NK-92 treated with Interleukin-12 subunit alpha and Interleukin-12 subunit beta, amount 100 ng/mL, for 24 hours (cell line): ENCODE measurements at places on chromosomes 1 and 21.

DNA sequence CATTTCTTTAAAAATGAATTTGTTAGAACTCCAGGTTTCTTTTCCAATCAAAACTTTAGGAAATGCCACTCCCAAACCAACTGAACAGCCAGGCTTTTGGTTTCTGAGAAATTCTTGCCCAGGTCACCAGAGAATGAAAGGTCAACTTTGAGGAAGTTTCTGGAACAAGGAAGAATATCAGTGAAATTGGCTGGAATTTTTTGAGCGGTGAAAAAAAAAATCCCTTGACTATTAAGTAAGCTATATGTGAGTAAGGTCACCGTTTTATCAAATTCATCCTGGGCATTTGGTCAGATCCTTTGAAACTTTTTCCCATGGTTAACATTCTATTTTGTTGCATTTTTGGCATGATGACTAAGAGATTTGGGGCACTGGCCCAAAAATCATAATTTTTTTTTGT lies 469.3 kb downstream of the LTN1 start:
- DNase-seq: no peak

- DNase-seq: no peak
Measured at GRCh38 chr1:107232426-107232825, 91.6 kb downstream of the NTNG1 start.

GRCh38 chr1:15189692-15190370 lies 36.3 kb downstream of the TMEM51 start:
- DNase-seq: no peak

DNA sequence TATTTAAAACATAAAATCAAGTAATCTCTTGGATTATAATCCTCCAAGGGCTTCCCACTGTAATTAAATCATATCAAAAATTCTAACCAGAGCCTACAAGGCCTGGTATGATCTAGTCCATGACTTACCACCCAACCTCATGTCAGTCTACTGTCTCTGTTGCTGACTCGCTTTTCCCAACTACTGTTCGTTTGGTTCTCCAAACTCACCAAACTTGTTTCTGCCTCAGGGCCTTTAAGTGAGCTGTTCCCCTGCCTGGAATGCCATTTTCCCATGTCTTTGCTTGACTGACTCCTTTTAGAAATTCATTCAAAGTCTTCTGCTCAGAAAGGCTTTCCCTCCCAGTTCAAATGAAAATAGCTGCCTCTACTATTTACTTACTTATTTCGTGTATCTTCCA lies 95.9 kb downstream of the ZC3H11B start:
- no peak for DNase-seq

DNA sequence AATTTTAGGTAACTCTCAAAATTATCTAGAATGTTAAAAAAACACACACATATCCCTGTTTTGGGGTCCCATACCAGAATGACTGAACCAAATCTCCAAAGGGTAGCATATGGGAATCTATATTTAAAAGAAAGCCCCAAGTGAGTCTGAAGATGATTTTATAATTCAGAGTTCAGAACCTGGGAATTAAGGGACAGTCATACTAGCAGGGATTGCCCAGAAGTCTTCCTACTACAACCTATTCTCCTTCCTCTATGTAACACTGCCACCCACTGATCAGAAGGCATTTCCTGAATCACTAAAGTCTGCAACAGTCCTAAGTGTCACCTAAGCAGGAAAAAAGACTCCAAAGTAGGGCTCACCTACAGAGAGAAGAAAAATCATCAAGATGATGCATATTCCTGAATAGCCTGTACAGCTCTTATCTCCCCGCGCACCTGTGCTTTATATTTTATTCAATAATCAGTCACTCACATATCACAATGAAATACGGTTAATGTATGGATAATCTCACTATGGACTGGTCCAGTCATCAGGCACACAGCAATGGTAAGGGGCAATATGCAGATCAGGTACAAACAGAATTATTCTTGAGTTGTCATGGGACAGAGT lies 4.9 kb downstream of the RGS1 start:
- no peak for DNase-seq

GRCh38 chr1:228541725-228542124 lies 54.5 kb downstream of the RNF187 start:
- DNase-seq: no peak

DNA sequence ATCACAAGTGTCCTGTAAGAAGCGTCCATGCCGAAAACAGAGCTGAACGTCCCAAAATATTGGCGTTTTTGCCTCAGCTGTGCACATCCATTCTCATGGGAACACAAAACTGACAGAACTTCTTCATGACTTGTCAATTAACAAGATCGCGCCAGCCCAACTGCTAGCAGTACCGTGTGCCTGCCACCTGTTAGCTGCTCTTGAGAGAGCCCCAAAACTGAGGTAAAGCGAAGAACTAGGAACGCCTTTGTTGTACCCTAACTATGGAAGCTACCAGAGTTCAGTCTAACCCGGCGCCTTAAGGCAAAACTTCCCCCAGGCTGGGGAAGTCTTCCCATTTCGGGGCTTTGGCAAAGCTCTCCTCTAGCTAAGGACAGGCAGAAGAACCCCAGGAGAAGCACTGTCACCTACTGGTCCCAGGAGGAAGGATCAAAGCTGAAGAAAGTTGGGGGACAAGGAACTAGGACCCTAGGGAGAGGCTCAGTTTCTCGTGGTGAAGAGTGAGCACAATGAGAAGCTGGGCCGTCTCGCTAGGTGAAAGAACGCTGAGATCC lies 719 bp downstream of the EYA3 start:
- DNase-seq: peak; percentile 31

DNA sequence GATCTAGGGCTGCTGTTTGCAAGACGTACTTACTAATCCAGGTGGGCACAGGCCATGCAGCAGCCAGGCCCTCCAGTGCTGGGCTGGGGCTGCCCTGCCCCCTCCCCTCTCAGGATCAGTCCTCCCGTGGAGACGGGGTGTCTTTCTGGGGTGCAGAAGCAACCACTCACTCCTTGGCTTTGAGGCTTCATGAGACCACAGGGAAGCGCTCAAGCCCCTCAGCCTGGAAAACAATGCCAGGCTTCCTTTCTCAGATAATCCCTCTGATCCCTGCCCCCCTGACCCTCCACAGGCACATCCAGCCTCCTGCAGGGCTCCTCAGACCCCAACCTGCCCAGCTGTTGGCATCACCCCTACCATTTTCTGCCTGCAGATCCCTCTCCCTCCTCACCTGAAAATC lies 13.9 kb upstream of the C2CD2 start:
- no peak for DNase-seq

- DNase-seq: no peak
Measured at GRCh38 chr1:53896635-53897229, 2.7 kb downstream of the DIO1 start.

DNA sequence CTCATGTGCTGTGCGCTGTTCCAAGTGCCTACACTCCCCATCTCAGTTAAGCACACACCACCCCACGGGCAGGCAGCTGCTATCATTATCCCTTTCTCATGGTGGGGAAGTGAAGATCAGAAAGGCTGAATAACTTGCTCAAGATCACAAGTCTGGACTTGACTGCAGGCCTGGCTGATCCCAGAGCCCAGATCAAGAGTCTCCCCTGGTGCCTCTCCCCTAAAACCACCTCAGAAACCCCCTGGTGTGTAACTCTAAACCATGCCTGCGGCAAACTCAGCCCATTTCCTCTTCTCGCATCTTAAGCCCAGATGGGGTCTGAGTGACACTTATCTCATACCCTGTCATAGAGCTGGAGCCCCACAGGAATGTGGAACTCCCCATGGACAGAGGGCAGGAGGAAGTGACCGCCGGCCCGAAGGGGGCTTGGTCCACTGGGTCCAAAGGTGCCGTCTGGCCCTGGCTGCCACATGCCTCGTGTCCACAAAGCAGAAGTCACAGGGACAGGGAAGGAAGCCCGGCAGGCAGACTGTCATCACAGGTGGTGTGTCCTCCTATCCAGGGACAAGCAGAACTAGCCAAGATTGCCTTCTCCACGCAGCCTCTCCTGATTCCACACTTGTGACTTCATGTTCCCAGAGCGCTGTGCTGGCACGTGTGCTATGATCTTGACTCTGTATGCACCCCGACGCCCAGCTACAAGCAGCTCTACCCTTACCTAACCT lies 92.1 kb downstream of the SYF2 start:
- no peak for DNase-seq

DNA sequence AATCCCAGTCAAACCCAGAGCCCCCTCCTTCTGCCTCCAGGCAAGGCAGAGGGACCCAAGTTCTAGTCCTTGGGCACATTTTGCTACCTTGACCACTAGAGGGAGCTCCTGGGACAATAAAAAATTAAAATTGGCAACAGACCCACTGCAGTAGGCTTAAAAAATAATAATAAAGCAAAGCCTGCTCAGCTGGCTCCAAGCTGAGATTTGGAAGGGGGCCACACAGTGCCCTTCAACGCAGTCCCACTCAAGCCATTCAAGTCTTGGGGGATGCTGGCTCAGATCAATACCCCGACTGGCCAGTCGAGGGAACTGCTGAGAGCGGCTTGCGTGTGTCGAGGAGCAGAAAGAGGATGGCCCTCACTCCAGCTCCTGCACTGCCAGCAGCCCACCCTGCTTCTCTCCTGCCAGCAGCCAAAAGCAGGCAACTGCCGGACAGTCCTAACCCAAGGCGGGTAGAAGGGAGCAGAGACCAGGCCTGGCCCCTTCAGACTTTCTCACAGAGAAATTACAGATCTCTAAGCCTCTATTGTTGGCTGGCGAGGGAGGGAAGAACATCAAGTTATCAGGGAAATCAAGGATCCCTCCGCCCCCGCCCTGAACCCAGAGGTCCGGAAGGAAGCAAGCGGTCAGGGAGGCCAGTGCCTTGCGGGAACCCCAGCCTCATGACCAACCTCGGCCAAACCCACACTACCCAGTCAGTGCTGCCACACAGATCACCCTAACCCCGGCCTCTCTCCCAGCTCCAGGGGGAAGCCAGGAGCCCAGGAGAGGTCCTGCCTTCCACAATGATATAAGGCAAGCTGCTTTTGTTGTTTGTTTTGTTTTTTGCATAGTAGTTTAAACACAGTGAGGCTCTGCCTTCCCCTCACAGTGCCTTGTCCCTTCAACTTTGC lies 4.9 kb upstream of the ALDH4A1 start:
- DNase-seq: no peak

- no peak for DNase-seq
Measured at GRCh38 chr1:150146849-150147542, 2.7 kb upstream of the PLEKHO1 start.

- DNase-seq: no peak
Measured at GRCh38 chr1:230260831-230261230, 165.3 kb downstream of the PGBD5 start.

DNA sequence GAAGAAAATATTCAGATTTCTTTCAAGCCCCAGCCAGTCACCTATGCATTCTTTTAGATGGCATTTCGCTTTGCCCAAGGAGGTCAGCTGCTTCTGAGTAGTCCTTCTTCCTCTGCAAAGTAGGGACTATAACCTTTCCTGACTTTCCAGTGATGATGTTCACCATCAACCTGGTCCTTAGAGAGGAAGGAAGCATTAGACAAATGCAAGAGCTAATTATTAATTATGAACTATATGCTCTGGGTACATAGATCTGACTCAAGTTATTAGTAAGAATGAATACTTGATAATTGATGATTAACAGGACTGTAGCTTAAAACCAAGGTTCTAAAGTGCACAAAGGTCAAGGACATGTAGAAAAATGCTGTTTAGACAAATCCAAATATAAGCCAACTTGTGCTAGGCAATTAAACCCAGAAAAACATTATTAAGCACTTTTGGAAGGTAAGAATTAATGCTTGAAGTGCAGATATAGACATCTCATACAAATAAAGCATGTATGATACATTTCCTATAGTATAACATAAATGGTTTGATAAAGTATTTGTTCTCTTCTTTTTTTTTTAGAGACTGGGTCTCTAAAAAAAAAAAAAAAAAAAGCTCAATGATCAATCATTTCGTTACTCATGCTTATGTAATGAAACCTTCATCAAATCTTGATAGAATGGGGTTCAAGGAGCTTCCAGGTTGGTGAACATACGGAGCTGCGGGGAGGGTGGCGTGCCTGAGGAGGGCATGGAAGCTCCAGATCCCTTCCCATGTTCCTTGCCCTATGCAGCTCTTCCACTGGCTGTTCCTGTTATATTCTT lies 11.2 kb upstream of the AGMAT start:
- no peak for DNase-seq

GRCh38 chr1:34113887-34114286 lies 51.1 kb downstream of the CSMD2 start:
- no peak for DNase-seq

DNA sequence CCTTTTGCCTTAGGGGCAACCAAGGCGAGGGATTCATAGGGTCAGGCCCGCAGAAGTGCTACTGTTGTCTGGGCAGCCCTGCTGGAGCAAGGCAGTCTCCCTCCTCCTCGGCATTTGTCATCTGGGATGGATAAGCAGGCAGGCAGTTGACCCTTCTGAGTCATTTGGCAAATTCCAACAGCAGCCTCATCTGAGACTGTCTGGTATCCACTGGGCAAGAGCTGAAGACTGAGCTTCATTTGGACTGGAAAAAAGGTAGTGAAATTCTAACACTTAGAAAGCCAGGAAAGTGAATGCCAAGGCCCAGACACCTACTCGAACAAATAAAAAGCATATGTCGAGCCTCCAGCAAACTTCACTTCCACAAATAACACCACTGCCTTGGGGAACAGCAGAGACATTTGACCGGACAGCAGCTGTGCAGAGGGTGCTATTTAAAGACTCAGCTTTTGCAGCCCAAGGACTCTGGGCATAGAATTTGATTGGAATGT lies 4.0 kb upstream of the ZBTB40 start:
- DNase-seq: no peak

DNA sequence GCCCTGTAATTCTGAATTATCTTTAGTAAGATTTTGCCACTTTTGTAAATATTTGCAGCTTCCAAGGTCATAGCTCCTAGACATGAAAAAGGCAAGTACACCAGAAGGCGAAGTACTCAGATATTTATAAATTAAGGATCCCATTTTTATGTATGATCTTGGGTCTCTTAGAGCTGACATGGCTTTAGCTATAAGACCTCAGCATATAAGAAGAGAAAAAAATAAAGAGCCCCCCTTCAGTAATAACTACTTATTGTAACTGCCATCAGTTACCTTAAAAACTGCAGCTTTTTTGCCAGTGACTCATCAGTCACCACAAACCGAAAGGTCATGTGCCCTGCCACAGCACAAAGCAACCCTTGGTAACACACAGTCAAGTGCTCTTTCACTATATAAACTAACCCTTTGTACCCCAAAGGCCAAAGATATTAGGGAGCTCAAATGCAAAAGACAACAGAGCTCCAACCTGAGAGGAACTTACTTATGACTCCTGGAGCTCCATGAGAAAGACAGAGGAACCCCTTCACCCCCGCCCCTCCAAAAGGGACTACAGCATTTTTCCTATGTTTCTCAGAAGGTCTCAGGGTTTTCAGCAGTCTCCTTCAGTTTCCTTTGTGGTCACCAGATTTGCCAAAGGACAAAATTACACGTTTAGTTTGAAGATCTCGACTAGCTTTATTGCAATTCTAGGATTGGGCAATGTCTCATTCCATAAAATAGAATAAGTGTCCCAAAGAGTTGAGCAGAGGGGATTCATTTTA lies 219.8 kb upstream of the DUSP10 start:
- DNase-seq: peak; percentile 54

GRCh38 chr1:113928187-113928930 lies 765 bp upstream of the HIPK1 start:
- DNase-seq: no peak

GRCh38 chr1:71156590-71156989 lies 75.8 kb upstream of the ZRANB2 start:
- no peak for DNase-seq
